Neuronal stem cell (in vitro differentiated cells): ENCODE measurements at places on chromosomes 2 and 18.

DNA sequence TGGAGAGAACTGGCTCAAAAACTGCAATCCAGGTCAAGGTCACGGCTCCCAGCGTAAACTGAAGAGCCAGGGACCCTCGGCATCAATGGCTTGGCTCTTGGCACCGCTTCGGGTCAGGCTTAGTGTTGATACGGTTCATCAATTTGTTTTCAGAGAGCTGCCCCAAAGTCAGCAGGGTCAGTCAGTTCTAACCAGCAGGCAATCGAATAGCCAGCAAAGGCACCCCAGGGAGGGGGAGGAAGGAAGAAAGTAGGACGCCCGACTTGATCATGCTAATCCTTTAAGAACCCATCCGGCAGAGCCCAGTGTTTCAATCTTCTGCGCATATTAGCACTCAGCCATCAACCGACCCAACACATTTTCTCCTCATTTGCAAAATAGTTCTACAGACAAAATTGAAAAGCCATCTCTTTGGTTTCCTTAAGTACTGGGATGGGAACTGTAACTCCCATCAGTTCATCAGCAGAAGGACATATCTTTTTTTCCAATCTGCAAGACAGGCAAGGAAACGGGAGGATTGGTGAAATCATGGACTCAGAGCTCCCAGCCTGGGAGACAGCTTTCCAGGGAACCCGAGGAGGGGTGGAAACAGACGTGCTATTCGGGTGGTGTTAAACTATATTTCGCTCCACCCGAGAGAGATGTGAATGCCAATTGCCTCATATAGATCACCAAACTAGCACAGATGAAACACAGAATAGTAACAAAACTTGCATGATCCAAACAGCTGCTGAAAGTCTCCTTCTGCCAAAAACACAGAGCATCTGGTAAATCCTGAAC lies 40.7 kb upstream of the CABLES1 start:
- no peak for DNase-seq

- no peak for DNase-seq
Measured at GRCh38 chr18:46051731-46052461, 20.2 kb downstream of the PSTPIP2 start.

GRCh38 chr2:191026377-191026776 lies 12.4 kb upstream of the STAT1 start:
- DNase-seq: no peak

- no peak for DNase-seq
Measured at GRCh38 chr18:63298400-63299365, 20.9 kb downstream of the BCL2 start.

GRCh38 chr2:30272761-30273573 lies 41.6 kb downstream of the LBH start:
- DNase-seq: no peak

DNA sequence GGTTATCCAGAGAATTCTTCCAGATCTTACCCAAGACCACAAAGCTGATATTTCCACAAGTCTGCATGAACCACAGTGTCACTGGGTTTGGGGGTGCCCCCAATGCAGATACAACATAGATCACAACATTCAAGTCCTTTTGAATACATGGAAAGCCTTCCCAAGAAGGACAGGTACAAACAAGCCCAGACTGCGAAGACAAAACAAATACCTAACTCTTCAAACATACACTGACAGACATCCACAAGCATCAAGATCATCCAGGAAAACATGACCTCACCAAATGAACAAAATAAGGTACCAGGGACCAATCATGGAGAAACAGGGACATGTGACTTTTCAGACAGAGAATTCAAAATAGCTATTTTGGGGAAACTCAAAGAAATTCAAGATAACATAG lies 93.1 kb downstream of the MDH1 start:
- DNase-seq: no peak

- DNase-seq: no peak
Measured at GRCh38 chr2:99644419-99644787, 154.6 kb upstream of the REV1 start.

DNA sequence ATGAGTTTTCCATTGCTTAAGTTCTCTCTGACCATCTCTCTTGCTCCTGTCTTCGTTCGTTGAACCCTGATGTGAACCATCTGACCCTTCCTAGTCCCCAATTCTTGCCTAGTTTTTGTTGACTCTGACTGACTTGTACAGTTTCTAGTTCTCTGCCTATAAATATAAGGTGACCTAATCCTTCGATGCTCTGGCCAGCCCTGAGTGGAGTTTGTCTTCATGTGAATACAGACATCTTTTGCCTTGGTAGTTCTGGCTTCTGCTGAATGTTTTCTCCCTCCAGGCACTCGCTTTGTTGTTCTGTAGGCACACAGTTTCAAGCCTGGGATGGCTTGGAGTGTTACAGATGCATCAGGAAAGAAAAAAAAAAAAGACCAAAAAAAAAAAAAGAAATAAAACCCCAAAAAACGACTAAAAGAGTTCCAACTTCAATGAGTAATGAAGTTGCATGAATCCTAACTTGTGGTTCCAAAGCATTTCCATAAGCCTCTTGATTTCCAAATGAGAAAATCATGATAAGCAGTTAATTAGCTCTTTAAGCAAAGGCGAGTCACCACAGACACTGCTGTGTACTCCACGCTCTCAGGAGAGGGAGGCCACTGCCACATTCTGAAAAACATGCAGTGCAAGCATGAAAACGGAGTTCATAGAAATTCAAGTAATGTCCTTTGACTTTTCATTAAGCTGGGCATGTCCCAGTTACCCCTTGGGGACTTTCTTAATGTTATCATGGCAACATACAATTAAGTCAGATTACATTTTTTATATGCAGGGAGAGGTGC lies 165.2 kb downstream of the TDRD15 start:
- no peak for DNase-seq

DNA sequence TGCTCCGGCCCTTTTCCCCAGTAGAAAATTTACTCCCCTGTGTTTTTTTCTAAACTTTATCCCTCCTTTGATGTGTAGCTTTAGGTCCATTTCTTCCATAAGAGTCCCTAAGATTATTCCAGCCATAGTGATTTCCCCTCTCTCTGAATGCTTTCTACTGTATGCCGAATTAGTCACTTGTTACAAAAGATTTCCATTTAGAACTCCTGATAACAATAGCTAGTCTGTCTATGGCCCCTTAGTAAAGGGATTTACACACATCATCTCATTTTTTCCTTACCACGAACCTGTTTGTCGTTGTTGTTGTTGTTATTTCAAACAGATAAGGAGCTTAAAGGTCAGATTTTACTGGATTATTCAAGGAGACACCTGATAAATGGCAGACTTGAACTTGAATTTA lies 256.1 kb downstream of the PAX3 start:
- DNase-seq: no peak

DNA sequence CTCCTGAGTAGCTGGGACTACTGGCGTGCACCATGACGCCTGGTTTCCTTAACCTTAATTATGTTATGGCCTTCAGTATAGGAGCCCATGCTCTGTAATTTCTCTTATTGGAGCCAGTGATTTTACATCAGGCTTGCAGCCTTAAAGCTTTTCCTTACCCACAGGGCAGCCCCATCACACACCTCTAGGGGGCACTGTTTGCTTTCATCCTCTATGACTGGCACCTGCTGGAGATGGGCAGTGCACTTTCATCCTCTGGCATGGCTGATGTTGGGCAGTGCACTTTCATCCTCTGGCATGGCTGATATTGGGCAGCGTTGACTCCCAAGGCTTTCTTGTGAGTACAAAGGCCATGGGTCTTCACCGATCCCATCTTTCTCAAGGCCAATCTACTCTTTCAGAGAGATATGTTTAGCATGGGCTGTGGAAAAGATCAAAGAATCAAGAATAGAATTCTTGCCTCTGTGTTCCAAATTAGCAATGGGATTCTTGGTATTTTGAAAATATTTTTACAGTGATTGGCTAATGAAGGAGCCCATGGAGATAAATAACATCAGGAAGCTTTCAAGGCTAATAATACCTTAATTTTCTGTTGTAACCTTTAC lies 80.7 kb upstream of the MEX3C start:
- peak; percentile 67 for DNase-seq

DNA sequence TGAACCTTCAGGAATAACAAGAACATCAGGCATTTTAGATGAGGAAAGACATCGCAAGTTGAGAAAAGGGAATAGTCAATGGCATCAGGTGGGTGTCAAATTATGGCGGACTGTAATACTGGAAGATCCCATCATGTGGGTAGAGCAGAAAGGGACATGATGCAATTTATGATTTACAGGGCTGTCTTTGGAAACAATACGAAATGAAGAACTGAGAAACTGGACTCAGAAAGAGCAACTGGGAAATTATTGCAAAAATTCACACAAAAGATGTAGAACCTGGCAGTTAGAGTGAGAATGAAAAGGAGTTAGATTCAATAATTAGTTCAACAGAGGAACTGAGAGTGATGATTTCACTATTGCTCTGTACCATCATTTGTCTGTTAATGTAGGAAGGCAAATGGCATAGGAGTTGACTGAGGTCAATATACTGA lies 1635.0 kb upstream of the ACVR2A start:
- no peak for DNase-seq

- DNase-seq: no peak
Measured at GRCh38 chr18:25230658-25231326, 121.2 kb downstream of the ZNF521 start.

DNA sequence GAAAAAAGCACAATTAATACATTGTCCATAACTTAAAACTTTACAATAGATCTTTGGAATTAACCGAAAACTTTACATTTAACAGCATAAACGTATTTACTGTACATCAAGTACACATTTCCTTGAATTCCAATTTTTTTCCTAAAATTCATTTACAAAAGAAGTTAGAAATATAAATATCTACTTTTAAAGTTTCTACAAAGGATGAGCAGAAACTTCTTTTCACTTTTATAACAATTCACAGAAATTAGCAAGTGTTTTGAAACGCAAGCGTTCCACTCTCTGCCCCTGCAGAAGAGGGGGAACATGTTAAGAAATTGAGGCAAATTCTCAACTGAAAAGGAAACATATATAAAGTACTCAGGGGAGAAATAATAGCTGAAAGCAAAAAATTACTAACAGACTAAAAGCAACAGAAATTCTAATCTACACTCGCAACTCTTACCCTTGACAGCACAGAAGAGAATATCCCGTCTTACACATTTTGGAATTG lies 1.5 kb downstream of the NFE2L2 start:
- DNase-seq: no peak

- no peak for DNase-seq
Measured at GRCh38 chr2:98768384-98769113, 37.6 kb upstream of the MGAT4A start.

- DNase-seq: no peak
Measured at GRCh38 chr2:219457784-219458369, 23.2 kb downstream of the SPEG start.

DNA sequence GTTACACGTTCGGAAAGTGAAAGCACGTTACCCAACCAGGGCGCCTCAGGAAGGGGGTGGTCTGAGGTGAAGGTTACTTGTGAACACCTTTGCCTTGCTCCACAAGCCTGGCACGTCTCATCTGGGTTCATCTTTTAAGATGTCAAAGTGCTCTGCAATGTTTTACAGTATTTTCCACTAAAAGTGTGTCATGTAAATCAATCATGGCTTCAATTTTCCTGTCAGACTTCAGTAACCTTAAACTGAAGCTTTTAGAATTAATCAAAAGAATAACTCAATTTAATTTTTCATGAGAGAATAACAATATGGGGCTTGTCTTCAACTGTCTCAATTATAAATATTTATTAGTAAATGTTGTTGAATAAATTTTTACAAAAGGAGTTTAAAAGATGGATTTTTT lies 93.3 kb upstream of the FANCL start:
- no peak for DNase-seq

- no peak for DNase-seq
Measured at GRCh38 chr2:203886661-203887151, 19.1 kb downstream of the CTLA4 start.

GRCh38 chr2:29898999-29899398 lies 22.4 kb downstream of the ALK start:
- no peak for DNase-seq

DNA sequence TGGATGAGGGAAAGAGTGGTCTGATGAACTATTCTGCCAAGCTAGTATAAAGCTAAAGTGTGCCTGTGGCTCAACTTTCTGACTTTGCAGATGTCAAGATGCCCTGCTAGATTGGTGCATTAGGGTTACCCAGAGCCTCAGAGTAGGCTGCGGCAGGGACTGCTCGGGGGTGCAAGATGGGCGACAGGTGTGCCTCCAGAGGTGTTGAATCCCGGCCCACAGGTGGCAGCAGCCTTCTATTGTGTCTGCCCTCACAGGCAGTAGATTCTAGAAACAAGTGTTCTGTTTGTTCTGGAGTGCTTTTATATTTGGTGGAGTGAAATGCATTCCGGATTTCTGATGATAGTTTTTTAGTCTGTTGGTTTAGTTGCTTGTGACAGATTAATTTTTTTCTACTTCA lies 131.6 kb upstream of the IL1R2 start:
- no peak for DNase-seq

DNA sequence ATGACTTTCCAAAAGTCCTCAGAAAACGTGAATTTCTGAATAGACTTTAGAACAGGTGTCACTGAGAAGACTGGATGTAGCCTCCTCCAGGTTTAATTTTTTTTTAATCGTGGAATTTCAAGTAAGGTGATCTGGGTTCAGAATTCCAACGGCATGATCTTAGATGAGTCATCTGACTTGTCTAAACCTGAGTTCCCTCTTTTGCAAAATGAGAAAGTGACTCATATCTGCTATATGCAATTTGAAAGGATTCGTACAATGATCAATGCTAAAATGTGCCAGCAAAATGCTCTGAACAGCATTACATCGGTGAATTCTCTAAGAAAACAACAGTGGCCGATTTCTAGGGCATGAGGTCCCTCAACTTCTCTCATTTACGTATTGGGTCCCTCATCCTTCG lies 69.1 kb upstream of the ZNF516 start:
- no peak for DNase-seq

DNA sequence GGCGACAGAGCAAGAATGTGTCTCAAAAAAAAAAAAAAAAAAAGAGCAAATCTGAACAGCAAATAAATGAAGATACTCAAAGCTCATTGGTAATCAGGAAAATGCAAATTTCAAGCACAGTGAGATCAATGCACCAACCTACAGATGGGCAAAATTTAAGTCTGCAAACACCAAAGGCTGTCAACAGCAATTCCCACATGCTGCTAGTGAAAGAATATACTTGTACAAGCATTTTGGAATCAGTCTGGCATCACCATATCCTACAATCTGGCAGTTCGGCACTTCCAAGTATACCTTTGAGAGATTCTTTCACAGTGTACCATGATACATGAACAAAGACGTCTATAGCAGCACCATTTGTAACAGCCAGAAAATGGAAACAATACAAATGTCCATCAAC lies 4.1 kb downstream of the HDHD2 start:
- no peak for DNase-seq

DNA sequence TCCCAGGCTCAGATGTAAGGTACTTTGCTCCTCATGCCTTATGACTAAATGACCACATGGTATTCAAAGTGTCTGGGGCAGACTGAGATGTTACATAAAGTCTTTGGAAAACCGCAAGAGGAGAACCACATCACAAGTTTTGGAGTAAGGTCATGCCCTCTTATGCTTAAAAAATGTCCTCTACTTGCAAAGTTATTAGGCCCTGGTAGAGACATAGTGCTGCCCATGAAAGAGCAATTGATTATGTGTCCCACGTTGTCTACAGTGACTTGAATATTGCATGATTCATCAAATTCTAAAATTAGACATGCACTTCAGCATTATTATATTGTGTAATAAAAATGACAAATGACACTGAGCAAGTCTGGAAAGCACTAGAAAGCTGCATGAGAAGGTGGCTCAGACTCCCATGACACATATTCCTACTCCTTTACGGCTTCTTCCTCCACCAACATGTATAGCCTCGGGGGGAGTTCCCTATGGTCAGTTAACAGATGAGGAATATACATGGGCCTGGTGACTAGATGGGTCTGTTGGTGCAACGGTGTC lies 602.6 kb upstream of the VRK2 start:
- no peak for DNase-seq
